ENCODE measurements at places on chromosomes 7 and 10.

GRCh38 chr10:101725296-101726114 is 30.5 kb upstream of the FBXW4 start:
- no peak for DNase-seq

DNA sequence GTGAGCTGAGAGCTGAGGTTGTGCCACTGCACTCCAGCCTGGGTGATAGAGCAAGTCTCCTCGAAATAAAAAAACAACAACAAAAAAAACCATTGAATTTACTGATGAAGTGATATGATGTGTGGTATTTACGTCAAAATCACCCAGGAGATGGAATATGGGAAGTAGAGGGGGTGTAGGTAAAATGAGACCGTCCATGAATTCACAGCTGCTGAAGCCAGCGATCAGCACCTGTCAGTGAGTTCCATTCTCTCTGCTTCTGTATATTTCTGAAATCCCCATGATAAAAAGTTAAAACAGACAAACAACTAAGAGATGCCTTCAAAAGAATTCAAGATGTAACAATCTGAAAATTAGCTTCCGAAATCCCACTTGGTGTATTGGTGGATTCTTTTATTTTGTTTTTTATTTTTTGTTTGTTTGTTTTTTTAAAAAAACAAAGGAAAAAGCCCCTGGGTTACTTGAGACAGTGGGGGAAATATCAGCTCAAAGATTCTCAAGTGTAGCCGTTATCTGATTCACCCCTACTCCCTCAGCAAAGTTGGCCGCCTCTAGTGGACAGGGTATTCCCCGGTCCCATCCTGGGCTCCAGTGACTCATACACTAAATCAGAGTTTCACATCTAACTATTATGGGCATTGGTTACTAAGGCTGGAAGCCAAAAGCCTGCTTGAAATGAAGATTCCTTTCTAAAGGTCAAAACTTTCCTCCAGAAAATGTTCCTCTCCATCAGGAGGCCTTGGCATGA is 76.4 kb downstream of the MAP3K8 start:
- DNase-seq: no peak

- DNase-seq: no peak
These were observed 19.3 kb downstream of the PRSS2 start for GRCh38 chr7:142790056-142790455.

DNA sequence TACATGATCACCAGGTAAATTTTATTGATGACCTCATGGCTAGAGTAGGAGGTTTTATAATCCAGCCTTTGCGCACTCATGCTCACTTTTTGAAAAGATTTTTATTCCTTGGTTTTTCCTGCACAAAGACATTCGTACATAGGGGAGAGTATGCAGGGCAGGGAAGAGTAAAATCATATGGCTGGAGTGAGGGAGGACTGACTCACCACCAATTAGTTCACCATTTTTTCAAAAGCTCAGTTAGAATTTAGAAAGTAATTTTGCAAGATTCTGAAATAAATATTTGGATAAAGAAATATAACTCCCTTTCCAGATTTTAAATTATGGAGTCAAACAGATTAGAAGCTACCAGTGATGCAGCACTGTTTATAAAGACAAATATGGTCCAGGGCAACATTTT is 111.9 kb downstream of the SEMA3D start:
- no peak for DNase-seq

GRCh38 chr7:2551418-2551817 is 3.9 kb downstream of the BRAT1 start:
- no peak for DNase-seq

DNA sequence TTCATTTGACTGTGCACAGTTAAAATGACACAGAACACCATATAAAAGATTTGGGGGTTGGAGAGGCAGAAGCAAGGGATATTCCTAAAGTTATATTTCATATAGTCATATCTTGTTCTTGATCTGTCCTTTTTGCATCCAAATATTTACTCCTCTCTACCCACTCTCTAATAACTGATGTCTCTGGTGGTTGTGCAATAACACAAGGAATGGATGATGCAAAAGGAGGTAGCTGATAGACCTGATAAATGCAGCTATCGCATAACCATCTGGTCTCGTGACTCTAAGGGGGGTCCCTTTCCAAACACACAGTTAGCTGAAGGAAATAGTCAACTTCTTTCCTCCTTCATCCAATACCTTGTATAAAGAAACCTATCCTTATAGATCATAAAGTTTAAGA is 123.1 kb downstream of the POLR1F start:
- no peak for DNase-seq

- DNase-seq: no peak
These were observed 16.0 kb downstream of the SAMD8 start for GRCh38 chr10:75127471-75127870.
